ENCODE measurements at places on chromosomes 7 and 10. TPM values are rescaled to one million over a fixed set of nuclear protein-coding genes. Genes with fewer than 3 reads are reported as not detected.
A peak's percentile ranks its signal among the peaks of the same experiment; 100 is the strongest.

KLLN gene
- total RNA-seq, result 0.36 TPM

- H3K27ac ChIP-seq, result no peak overlapping the region
- H3K4me3 ChIP-seq, result no peak overlapping the region
- no peaks in the 10 kb centered on the region for H3K36me3 ChIP-seq
- no peak for DNase-seq
- H3K27me3 ChIP-seq, result peaks cover 5% of the 10 kb centered on the region
These were observed 186.2 kb downstream of the LRMDA start for GRCh38 chr10:75617485-75618155.

DNA sequence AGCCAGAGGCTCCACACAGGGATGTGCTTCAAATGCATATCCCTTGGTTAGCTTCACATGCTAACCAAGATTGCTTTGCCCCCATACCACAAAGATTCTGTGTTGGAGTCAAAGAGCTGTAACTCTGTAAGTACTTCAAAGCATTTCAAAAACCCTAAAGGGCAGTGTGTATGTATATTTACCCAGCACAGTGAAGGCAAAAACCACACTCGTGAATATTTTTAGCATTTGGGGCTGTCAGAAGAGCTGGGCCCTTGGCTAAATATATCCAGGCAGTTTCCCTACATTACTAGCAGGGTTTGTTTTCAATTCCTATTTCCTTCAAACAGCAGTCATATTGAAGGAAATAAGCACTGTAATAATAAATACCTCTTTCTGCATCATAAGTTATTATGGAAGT, 84.2 kb upstream of the STEAP1B start:
- H3K36me3 ChIP-seq, result no peaks in the 10 kb centered on the region
- no peak overlapping the region for H3K4me3 ChIP-seq
- DNase-seq, result no peak
- no peaks in the 10 kb centered on the region for H3K4me1 ChIP-seq
- no peak overlapping the region for H3K27ac ChIP-seq

KLF14 gene
- total RNA-seq, result not detected

DNA sequence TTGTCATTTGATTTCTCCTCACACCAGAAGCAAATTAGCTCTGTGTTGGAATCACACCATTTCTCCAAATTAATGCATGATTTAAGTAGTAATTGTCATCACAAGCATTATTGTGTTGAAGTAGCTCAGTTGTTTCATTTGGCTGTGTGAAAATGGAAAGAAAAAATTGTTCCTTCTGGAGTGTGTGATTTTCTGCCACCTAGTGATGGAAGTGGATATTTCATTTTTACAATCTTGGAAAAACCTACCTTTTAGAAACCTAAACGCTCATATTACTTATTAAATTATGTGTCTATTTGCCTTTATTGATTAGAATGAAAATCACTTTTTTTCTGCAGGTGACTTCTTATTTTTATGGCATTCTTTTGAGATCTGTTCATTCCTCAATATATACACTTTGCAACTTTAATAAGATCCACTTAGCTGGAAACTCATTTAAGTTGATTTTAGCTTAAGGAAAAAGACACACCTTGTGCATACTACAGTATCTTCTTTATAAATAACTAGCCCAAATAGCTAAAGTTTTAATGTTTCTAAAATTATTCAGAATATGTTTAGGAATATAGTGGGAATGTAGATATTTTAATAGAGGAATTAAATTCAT, 50.0 kb downstream of the SRI start:
- no peak overlapping the region for H3K27ac ChIP-seq
- no peaks in the 10 kb centered on the region for H3K36me3 ChIP-seq
- peak; percentile 2 for DNase-seq
- H3K27me3 ChIP-seq, result no peaks in the 10 kb centered on the region
- no peaks in the 10 kb centered on the region for H3K4me1 ChIP-seq

H2BK1 gene
- not detected for total RNA-seq

GRCh38 chr10:123269675-123270074, 115.5 kb downstream of the BUB3 start:
- DNase-seq, result no peak
- no peak overlapping the region for H3K27ac ChIP-seq
- no peaks in the 10 kb centered on the region for H3K4me1 ChIP-seq
- H3K4me3 ChIP-seq, result no peak overlapping the region
- H3K27me3 ChIP-seq, result peaks cover 8% of the 10 kb centered on the region

DNA sequence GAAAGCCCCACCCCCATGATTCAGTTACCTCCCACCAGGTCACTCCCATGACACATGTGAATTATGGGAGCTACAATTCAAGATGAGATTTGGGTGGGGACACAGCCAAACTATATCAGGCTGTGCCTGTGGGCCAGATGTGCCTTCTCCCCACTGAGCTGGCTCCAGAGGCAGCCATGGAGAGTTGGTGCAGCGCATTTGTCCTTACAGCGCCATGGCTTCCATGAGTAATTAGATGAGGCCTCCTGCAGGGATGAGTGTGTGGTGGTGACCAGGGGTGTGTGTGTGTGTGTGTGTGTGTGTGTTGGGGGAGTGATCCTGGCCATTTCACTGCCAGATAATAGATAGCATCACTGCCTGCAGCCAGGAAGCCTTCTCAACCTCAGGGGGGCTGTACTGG, 94.6 kb downstream of the FANK1 start:
- no peak for DNase-seq
- no peak overlapping the region for H3K27ac ChIP-seq
- no peaks in the 10 kb centered on the region for H3K36me3 ChIP-seq
- no peaks in the 10 kb centered on the region for H3K4me1 ChIP-seq
- H3K4me3 ChIP-seq, result no peak overlapping the region

ANXA8L1 gene
- total RNA-seq, result not detected

DNA sequence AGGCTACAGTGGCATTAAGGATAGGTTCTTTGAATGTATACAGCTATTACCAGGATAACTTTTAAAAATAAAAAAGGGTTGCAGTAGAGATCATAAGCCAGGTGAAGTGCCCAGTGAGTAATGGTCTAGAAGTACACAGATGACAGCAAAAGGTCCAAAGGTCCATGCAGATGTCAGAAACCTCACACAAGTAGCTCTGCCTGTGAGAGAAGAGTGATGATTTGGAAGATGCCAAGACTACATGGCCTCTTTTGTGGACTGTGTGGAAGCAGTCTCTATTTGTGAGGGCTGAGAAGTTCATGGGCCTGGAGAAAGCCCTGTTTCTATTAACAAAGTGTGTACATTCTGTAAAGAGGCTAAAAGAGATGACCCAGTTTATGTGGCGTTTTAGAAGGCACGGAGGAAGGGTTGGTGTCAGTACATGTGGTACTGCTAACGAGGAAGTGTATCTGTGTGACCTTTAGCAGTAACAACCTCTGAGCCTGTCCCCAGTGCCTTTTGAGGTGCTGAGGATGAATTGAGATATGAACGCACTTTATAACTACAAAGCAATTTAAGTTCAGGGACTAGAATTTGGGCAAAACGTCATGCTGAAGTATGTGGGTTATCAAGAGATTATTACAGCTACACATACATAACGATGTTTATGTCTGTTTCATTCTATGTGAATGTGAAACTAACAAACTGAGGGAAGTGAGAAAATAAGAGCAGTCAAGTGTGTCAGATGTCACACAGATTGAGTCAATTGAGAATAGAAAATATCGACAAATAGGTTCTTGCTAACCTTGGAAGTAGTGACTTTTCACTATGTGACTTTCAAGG, 7.6 kb downstream of the CYCS start:
- no peaks in the 10 kb centered on the region for H3K27me3 ChIP-seq
- DNase-seq, result no peak
- H3K36me3 ChIP-seq, result peaks cover 32% of the 10 kb centered on the region
- no peak overlapping the region for H3K27ac ChIP-seq
- no peaks in the 10 kb centered on the region for H3K4me1 ChIP-seq

DNA sequence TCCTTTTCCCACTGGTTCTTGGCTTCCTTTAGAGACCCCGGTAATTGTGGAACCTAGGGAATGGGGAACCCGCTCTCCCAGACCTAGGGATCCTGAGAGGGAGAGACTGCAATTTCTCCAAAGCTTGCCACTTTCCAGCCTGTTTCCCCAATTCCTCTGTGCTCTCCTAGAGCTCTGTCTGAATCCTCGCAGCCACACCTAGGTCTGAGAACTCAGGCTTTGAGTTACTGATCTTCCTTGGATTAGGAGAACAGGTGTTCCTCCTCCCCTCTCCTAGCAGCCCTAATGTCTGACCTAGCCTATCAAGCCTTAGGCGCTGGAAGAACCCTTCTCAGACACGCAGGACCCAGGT, 20.0 kb downstream of the WNT8B start:
- peaks cover 15% of the 10 kb centered on the region for H3K36me3 ChIP-seq
- peaks cover 17% of the 10 kb centered on the region for H3K27me3 ChIP-seq
- DNase-seq, result no peak
- H3K27ac ChIP-seq, result no peak overlapping the region
- H3K4me3 ChIP-seq, result peak overlapping the region; percentile 69
- H3K4me1 ChIP-seq, result peaks cover 17% of the 10 kb centered on the region

GRCh38 chr7:129159539-129159938, 15.0 kb downstream of the TSPAN33 start:
- no peak for DNase-seq
- H3K36me3 ChIP-seq, result no peaks in the 10 kb centered on the region
- H3K27ac ChIP-seq, result no peak overlapping the region
- no peaks in the 10 kb centered on the region for H3K27me3 ChIP-seq
- no peak overlapping the region for H3K4me3 ChIP-seq

DNA sequence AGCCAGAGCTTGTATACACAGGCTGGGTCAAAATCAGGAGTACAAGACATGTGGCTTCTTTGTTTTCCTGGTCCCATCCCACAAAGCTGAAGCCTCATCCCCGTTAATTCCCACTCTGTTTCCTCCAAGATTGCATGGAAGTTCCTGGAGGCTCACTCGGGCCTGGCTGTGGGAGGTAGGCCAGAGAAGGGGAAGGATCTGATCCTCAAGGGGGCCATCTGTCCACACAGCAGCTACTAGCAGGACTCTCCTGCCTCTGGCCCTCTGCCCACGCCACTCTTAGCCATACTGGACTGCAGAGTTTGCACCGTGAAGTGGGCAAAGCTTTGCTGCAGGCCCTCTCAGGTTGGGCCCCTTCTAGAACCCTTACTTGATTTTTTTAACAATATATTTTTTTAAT, 160.6 kb downstream of the FGFR2 start:
- H3K4me3 ChIP-seq, result no peak overlapping the region
- no peaks in the 10 kb centered on the region for H3K36me3 ChIP-seq
- H3K27ac ChIP-seq, result no peak overlapping the region
- DNase-seq, result no peak

DNA sequence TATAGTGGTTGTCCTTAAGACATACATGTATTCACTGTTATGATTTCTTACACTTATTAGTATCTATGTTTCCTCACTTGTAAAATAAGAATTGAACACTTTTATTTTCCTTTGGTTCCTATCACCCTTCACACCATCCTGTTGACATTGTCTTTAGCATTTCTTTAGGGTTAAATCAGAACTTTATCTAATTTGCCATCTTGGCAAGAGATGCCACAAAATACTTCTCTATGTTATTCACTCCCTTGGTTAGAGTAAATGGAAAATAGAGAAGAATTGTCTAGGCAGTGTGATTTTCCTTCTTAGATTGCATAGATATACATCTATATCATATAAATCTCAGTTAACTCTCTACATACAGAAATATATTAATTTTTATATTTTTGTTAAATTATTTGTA, 204.7 kb downstream of the SEMA3D start:
- no peak overlapping the region for H3K4me3 ChIP-seq
- no peaks in the 10 kb centered on the region for H3K27me3 ChIP-seq
- DNase-seq, result no peak
- H3K4me1 ChIP-seq, result no peaks in the 10 kb centered on the region

GRCh38 chr7:28981161-28981465, 23.0 kb upstream of the TRIL start:
- no peaks in the 10 kb centered on the region for H3K36me3 ChIP-seq
- H3K27me3 ChIP-seq, result no peaks in the 10 kb centered on the region
- no peaks in the 10 kb centered on the region for H3K4me1 ChIP-seq

DNA sequence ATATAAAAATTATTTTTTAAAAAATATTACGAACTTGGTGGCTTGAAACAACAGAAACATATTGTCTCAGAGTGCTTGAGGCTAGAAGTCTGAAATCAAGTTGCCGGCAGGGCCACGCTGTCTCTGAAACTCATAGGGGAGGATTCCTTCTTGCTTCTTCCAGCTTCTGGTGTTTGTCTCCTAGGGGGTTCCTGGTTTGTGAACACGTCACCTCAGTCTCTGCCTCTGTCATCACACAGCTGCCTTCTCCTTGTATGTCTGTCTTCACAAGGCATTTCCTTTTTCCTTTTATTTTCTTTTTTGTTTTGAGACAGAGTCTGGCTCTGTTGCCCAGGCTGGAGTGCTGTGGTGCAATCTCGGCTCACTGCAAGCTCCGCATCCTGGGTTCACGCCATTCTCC, 12.7 kb upstream of the SNX8 start:
- no peak overlapping the region for H3K27ac ChIP-seq
- no peaks in the 10 kb centered on the region for H3K4me1 ChIP-seq
- no peaks in the 10 kb centered on the region for H3K27me3 ChIP-seq
- no peak for DNase-seq
- H3K4me3 ChIP-seq, result no peak overlapping the region

KNDC1 gene
- not detected for total RNA-seq

CH25H gene
- total RNA-seq, result 0.50 TPM

GRCh38 chr7:46198701-46199100, 277.6 kb upstream of the IGFBP3 start:
- no peak for DNase-seq
- H3K36me3 ChIP-seq, result no peaks in the 10 kb centered on the region
- no peaks in the 10 kb centered on the region for H3K4me1 ChIP-seq
- H3K27ac ChIP-seq, result no peak overlapping the region

ANKRD30A gene
- total RNA-seq, result not detected

- H3K36me3 ChIP-seq, result no peaks in the 10 kb centered on the region
- no peak overlapping the region for H3K4me3 ChIP-seq
- H3K27me3 ChIP-seq, result no peaks in the 10 kb centered on the region
These were observed 413.9 kb upstream of the AUTS2 start for GRCh38 chr7:69184339-69184738.

DNA sequence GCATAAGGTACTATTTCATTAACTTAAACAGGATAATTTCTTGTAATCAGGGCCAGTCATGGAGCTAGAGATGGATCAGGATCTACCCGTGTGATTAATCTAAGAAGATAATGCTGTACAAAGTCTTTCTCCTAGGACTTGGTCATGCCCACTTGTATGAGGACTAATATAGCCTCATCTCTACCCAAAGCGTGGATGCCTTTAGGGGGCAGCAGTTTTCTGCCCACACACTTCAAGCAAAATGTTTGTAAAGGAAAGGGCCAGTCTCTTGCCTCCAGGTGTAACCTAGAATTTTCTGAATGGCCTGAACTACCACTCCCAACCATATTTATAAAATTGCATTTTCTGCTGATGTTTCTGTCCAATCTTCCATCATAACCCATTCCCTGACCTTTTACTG, 764.0 kb upstream of the IGFBP3 start:
- H3K27me3 ChIP-seq, result no peaks in the 10 kb centered on the region
- no peak overlapping the region for H3K27ac ChIP-seq
- no peak overlapping the region for H3K4me3 ChIP-seq
- H3K4me1 ChIP-seq, result no peaks in the 10 kb centered on the region
